ENCODE measurements at places on chromosomes 2 and 18.
A peak's percentile ranks its signal among the peaks of the same experiment; 100 is the strongest.

DNA sequence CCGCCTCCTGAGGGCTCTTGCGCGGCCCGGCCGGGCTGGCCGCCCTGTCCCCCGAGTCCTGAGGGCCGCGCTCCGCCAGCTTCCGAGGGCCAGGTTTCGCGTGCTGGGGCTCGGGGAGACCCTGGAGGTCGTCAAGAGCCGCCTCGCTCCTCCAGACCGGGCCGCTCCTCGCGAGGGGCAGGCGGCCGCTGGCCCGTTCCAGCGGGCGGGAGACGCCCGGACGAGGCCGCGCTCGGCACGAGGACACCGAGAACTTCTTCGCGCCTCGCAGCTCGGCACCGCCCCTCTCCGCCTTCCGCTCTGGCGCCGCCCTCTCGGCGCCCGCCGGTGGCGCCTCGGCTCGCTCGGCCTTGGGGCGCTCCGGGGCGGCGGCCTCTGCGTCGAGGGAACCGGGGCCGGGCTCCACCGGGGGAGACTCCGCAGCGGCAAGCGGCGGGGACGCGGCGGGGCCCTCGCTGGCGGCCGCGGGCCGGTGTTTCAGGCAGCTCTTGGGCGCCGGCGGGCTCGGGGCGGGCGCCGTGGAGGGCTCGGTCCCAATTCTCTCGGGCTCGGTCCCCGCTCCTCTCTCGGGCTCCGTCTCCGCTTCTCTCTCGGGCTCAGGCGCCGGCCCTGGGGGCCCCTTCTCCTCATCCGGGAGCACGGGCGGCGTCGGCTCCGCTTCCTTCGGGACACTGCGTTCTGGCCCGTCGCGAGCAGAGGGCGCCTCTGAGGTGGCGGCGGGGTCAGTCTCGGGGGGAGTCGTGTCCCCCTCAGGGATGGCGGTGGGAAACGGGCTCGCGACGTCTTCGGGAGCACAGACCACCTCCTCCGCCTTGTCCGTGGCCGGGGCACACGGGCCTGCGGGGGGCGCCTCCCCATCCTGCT lies 91.6 kb upstream of the MGAT4A start:
- peak; percentile 45 for DNase-seq

GRCh38 chr2:240840435-240841060 lies 20.5 kb upstream of the KIF1A start:
- DNase-seq: no peak

DNA sequence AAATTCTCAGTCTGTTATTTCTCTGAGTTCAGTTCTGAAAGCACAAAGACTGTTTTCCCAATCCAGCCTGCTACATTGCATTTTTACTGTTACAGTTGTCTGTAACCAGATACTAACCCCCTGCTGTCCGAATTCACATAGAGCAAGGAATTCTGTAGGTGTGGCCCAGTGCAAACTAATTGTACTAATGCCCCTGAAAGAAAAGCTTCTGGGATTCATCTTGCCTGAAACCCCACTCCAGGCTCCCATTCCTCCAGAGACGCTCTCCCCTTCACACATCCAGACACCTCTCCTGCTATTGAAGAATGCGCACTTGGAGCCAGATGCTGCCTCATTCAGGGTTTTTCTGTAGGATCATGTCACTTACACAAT lies 127.0 kb downstream of the TTC32 start:
- no peak for DNase-seq

DNA sequence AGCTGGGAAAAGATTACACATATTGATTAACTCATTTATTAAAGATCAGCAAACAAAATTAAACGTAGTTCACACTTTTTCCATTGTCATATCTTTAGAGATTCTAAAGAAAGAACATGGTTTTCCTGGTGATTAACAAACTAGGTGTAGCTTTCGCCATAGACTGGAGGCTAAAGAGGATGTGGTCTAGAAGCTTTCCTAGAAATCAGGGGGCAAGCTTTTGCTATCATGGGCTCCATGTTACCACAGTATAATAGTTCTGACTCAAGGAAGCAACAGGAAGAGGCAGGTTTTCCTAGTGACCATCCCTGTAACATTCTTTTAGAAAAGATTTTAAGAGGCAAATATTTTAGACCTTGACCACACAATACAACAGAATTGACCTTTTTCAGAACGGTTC lies 232.7 kb downstream of the METTL4 start:
- DNase-seq: no peak

DNA sequence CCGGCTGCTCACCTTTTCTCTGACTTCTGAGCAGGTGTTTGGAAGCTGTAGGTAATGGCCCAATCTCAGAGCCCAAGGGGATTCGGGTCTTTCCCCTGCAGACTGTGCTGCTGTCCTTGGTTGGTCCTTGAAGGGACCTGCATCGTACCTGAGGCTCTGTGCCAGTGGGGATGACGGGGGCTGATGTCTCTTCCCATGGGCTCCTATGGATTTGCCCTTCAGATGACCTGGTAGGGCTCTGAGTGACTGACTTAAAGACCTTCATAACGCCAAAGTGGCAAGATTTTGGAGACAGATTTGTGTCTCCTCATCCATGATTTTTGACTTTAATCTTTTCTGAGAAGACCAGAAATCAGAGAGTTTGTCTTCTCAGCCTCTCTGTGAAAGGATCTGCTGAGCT lies 166.1 kb downstream of the FAM210A start:
- DNase-seq: no peak

GRCh38 chr2:83103613-83104012 lies 1355.5 kb downstream of the SUCLG1 start:
- no peak for DNase-seq
